GM12891 (cell line): ENCODE measurements at places on chromosomes 16 and 17.

GRCh38 chr16:78100112-78100467 lies 636 bp downstream of the WWOX start:
- no peak for DNase-seq

DNA sequence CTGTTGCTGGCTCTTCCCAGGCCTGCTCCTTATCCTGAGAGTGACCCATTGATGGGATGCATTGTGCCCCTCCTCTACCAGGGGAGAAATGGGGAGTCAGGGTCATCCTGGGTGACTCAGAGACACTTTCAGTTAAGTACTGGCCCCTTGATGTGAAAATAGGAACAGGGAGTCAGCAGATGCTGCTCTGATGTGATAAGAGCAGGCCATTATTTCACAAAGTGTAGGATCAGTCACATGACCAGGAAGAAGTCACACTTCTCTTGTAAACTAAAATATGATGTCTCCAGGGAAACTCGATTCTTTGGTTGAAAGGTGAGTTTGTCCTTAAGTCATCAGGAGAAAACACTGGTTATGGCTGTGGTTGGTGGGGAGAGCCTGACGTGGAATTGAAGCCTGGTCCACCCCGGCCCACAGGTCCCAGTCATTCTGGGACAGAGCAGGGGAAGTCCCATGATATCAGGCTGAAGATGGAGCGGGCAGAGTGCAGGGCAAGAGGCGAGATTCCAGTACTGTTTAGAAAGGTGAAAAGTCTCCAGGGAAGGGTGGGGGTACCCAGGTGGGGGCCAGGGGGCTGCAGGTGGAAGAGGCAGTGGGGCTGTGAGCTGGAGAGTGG lies 88.6 kb upstream of the NLRP1 start:
- DNase-seq, result no peak

GRCh38 chr17:83067071-83067717 lies 12.2 kb upstream of the METRNL start:
- no peak for DNase-seq

DNA sequence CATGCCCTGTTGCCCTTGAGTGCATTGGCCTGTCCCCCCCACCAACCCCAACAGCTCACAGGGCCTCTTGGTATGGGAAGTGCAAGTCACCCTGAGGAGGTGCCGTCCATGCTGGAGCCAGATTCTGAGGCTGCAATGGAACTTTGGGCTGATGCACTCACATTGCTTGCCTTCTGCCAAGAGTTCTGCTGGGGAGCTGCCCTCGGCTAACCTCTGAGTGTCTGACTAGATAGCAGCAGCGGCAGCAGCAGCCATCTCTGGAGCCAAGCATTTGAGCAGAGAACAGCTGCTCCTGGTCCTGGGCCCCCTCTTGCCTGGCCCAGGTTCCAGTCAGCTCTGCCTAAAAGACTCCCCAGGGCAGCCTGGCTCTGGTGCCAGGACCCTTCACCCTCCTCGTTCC lies 61.5 kb downstream of the GNAO1 start:
- DNase-seq, result no peak

- DNase-seq, result no peak
Measured at GRCh38 chr17:5821803-5822202, 237.5 kb upstream of the NLRP1 start.

- no peak for DNase-seq
Measured at GRCh38 chr17:55238931-55239297, 25.8 kb upstream of the HLF start.

- no peak for DNase-seq
Measured at GRCh38 chr16:82301146-82301755, 131.2 kb upstream of the MPHOSPH6 start.

DNA sequence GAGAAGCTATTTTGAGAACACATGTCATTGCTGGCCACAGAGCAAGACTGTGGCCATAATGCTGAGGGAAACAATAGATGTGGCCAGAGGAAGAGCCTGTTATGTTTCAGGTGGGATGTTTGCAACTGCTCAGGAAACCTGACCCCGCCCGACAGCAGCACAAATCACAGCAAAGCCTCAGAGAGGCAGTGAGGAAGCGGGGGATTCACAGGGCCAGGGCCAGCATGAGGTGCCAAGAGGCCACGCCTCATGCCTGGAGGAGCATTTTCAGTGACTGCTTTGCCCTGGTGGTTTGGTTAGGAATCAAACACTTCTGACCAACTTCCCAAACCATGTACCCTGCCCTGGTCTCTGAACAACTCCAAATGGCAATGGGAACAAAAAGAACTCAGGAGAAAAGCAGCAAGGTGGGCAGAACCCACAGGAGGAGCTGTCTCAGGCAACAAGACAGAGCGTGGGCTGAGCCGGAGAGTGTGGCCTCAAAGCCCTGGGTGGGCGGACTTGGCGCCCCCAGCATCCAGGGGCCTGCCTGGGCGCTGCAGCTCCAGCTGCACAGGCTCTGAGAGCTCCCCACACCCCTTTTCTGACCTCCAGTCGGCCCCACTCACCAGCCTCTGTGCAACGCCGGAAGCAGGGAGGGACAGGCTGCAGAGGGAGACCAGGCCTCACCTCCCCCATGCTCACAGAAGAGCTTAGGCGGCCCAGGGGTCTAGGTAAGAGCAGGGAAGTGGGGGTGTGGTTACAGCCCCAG lies 20.6 kb downstream of the HIC1 start:
- DNase-seq, result no peak

DNA sequence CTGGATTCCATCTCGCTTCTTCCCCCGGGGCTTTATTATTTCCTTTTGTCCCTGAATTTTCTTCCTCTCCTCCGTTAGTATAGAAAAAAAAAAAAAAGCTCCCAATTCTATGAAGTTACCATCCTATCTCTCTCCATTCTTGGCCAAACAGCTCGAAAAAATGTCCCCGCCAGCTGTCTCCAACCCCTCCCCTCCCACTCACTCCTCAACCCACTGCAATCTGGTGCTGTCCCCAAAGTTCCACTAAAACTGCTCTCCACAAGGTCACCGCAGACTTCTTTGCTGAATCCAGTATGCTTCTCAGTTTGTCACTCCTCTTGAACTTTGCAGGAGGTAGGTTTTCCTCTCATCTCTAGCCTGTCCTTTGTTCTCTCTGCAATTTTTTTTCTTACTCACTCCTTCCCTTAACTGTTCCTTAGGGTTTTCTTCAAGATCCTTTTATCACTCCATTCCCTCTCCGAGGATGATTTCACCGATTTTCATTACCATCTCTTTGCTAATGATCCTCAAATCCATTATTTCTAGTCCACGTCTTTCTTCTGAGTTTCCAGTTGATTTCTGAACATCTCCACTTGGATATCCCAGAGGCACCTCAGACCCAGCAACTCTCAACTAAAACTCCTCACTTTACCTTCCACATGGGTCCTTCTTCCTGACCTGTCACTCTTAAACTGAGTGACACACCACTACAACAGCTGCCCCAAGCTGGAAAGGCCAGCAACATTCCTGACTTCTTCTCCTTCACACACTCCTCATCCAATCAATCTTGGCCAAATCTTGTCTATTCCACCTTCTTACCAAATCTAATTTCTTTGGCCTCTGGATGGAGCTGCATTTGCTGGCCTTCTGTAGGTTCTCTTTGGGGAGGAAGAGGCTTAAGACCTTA lies 1.5 kb upstream of the SUMO2 start:
- DNase-seq, result no peak

GRCh38 chr16:87824016-87824990 lies 45.0 kb downstream of the SLC7A5 start:
- no peak for DNase-seq

DNA sequence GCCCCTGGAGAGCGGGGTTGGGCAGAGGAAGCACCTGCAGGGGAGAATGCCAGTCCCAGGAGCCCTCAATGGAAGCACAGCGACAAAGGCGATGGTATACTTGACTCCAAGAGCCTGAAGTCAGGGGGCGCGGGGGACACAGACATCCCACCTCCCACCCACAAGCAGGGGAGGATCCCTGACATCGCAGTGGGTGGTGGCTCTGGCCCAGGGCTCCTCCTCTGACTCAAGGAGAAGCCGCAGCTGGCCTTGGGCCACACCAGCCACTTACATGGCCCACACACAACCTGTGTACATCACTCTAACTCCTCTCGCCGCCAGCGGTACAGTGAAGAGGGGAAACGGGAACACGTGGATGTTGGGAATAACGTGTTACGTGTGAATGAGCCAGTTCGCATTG lies 44.3 kb downstream of the FZD2 start:
- no peak for DNase-seq

GRCh38 chr16:641326-642188 lies at the start of gene MCRIP2:
Gene MCRIP2 (plus strand): TSS chr16:641828. CDS start chr16:641992, 164 bp downstream.
- peak; percentile 91 for DNase-seq

- no peak for DNase-seq
Measured at GRCh38 chr16:49055291-49055690, 226.3 kb downstream of the CBLN1 start.

GRCh38 chr16:85195900-85196772 lies 83.9 kb upstream of the CIBAR2 start:
- DNase-seq, result no peak

DNA sequence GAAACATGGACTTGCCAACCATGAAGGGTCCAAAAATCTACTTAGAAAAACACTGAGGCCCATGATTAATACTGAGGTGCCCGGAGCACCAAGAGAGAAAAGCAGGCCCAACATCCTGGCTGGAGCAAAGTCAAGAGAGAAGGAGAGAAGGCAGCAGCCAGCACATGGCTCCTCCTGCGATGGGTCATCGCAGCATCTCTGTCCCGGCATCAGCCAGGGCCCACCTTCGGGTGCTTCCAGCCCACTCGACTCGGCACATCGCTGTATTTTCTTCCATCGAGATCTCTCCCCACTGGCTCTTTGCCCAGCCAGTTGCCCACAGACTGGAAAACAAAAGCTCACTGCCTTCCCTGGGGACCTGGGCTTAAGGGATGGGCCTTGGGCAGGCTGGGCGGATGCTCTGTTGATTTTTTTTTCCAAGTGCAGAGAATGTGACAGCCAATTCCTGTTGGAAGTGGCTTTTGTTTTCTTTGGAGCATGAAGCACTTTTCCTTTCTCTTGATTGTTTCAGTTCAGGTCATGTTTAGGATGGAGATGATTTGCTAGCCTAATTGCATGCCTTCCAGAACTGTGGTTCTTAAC lies 58.1 kb downstream of the CYB5B start:
- DNase-seq, result no peak

GRCh38 chr17:82314727-82315605 lies 2.4 kb downstream of the CD7 start:
- no peak for DNase-seq

GRCh38 chr16:71675380-71675779 lies 49.1 kb downstream of the PHLPP2 start:
- no peak for DNase-seq

DNA sequence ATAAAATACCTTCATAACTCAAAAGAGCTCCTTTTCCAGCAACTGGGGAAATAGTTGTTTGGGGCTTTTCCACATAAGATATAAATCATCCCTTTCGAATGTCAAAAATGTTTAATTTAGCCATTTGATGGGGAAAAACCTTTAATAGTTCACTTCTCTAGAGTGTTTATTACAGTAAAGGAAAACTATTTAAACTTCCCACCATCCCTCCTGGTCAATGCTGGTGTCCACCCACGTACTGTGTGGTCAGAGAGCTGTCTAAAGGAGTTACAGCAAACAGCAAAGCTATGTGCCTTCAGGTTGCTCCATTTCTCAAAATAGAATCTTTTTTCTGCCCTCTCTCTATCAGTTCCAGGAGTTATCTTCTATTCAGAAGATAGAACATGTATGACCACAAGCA lies 33.5 kb downstream of the KANSL1 start:
- DNase-seq, result no peak
